ENCODE measurements at places on chromosomes 1 and 21. TPM values are rescaled to one million over a fixed set of nuclear protein-coding genes. Genes with fewer than 3 reads are reported as not detected.
A peak's percentile ranks its signal among the peaks of the same experiment; 100 is the strongest.

GRCh38 chr1:161481624-161482392, 23.4 kb upstream of the FCGR2A start:
- DNase-seq, result no peak

DNA sequence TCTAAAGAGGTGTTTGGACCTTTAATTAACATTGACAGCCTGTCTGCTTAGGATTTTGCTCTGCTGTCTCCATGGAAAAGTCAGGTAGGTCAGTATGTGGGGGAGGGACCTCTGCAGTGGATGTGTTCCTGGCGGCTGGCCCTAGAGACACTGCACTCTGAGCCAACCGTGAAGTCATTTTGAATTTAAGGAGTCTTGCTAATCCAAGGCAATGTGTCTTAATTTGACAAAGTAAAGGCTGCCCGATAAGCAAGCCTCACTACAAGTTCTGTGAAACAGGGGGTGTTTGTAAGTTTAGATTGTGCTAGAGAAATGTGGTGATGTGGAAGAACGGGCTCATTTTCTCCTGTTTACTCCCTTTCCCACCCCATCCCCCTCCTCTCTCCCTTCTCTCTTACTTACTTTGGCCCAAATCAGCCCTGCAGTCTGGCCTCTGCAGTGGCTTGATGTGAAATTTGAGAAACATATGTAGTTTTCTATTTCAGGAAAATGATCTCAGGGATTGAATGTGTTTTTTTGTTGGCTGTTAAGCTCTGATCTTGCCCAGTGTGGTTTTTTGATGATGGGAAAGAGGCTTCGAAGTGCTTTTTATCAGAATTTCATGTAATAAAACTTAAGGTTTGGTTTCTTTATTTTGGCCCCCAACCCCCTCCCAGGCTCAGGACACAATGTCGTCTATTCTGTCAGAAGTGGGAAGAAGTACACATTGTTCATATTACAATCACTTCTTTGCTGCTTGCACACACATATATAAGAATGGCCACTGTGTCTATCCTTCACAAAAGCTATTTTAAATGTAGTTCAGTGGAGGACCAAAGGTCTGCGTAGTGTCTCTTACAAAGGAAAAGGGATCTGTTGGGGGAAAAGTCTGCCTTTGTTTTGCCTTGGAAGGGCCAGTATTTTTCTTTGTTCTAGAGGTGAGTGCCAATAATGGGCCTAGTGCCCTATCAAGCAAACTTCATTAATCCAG, 96.6 kb downstream of the FGGY start:
- DNase-seq, result no peak

DNA sequence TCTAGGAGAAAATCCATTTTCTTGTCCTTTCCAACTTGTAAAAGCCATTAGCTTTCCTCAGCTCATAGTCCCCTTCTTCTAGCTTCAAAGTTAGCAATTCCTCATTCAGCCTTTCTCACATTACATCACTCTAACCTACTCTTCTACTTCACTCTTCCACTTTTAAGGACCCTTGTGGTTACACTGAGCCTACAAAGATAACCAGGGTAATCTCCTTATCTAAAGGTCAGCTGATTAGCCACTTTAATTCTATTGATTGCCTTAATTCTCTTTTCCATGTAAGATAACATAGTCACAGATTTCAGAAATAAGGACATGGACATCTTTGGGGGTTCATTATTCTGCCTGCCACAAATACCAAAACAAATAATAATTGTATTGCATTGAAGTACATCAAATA, 8.5 kb upstream of the SPATA6 start:
- DNase-seq, result no peak

DNA sequence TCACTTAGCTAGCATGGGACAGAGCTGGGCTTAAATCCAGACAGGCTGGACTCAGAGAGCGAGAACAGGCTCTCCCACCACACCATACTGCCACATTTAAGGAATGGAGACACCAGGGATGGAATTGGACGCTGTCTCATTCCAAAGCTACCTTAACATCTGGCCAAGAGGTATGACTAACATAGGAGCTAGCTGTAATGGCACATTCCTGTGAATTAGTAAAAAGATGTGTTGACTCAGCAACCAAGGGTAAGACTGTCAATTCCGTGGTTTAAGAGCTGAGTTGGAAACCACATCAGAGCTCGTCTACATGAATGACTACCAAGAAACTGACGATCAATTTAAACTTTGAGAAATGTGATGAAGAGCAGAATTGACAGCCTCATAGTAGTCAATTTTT, 8.3 kb upstream of the TNFRSF9 start:
- DNase-seq, result peak; percentile 70

The NKAIN1 gene
- total RNA-seq, result 3.3 TPM

The SASS6 gene
- 13.7 TPM for total RNA-seq

The FCRL6 gene
- not detected for total RNA-seq

The URB1 gene
- 16.7 TPM for total RNA-seq

The FMO5 gene
- 0.48 TPM for total RNA-seq

The LRRC7 gene
- total RNA-seq, result 0.28 TPM

All from A172 (cell line).